ENCODE measurements at places on chromosomes 13 and 19.

GRCh38 chr13:66914155-66914554, 316.0 kb downstream of the PCDH9 start:
- DNase-seq, result no peak

DNA sequence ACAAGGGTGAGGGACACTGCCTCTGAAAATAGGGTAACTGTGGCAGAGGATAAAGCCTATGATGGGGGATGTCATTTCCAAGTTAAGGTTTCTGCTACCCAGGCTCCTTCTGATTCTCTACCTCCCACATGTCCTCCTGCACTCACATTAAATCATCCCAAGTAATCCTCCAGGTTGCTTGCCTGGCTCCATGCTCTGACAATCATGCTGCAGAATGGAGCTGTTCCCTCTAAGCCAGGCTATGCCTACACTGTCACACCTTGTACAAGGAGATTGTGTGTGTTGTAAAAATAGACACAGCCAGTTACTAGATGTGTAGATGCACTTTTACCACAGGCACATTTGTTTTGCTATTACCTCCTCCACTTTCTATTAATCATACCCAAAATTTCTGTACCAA, 8.0 kb downstream of the ZNF416 start:
- no peak for DNase-seq

GRCh38 chr19:28028881-28029444, 1184.0 kb downstream of the UQCRFS1 start:
- no peak for DNase-seq

DNA sequence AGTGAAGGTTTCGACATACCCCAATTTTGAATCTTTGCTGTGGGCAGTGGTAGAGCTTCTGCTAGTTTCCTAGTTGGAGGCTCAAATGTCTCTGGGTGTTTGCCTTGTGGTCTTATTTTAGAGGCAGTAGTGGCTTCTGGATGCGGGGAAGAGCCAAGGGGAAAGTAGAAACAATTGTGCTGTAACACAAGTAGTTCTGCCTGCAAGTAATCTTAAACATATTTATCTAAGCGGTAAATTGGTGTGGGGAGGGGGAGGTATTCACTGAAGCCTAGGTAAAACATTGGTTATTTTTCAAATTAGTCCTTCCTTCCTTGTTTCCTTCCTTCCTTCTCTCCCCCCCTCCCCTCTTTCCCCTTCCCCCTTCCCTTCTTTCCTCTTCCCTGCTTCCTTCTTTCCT, at the start of gene PCDH20:
TSS of gene PCDH20 (minus strand) at position 101 of the 400 bp plus-strand sequence. CDS start 691 bp downstream, outside the sequence.
- no peak for DNase-seq

DNA sequence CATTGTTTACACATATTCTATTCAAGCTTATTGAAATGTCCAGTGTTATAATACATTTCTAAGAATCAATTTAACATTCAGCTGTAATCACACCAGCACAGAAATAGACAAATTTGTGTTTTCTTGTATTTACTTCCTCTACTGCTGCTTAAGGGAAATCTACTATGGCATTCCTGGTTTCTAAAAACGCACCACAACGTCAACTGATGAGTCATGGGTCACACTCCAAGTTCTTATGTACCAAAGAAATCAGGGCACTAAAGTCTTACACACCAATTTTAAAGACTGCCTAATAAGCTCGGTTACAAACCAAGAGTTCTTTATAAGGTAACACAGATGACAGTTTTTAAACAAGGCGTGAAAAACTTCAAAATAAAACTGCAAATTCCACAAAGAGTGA, 13.2 kb downstream of the LNX2 start:
- DNase-seq, result no peak

DNA sequence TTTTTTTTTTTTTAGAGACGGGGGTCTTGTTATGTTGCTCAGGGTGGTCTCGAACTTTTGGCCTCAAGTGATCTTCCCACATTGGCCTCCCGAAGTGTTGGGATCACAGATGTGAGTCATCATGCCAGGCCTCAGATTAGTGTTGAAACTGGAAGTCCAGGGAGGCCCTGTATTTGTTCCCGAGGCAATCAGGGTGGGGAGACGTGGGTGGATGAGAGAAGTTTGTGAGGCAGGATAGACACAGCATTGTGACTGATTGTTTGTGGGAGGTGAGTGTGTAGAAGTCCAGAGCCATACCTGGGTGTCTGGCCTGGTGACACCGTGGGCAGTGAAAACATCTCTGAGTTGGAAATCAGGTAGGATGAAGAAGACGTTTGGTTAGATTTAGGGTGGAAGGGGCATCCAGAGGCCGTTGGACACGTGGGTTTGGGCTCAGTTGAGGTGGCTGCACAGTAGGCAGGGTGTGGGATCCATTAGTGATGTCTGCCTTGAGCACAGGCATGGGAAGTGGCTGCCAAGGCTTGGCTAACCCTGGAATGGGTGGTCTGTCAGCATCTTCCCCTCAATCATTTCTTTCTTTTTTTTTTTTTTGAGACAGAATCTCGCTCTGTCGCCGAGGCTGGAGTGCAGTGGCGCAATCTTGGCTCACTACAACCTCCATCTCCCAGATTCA, 12.4 kb downstream of the RTN2 start:
- DNase-seq, result no peak

DNA sequence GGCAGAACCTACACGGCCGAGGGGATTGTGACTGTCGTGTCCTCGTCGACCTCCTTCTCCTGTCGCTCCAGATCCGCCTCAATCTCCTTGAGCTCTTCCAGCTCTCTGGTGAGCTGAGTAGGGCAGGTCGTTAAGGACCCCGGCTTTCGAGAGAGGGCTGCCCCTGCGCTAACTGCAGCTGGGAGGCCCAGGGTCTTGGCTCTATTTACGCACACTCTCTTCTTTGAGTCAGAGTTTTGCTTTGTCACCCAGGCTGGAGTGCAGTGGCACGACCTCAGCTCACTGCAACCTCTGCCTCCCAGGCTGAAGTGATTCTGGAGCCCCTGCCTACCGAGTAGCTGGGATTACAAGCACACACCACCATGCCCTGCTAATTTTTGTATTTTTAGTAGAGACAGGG, 7.6 kb downstream of the SPC24 start:
- no peak for DNase-seq

- no peak for DNase-seq
These were observed 140.8 kb downstream of the GGACT start for GRCh38 chr13:100447831-100448230.

- DNase-seq, result no peak
These were observed 646 bp downstream of the ABHD8 start for GRCh38 chr19:17302391-17303166.

DNA sequence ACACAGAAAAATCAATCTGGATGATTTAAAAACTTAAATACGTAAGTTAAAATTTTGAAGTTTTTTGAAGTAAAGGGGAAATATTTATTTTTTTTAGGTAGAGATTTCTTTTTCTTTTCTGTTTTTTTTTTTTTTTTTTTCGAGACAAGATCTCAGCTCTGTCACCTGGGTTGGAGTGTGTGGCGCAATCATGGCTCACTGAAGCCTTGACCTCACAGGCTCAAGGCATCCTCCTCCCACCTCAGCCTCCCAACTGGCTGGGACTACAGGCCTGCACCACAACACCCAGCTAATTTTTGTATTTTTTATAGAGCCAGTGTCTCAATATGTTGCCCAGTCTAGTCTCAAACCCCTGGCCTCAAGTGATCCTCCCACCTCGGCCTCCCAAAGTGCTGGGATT, 120.4 kb upstream of the CLDN10 start:
- no peak for DNase-seq

GRCh38 chr13:74288361-74288911, 154.2 kb upstream of the KLF12 start:
- no peak for DNase-seq

DNA sequence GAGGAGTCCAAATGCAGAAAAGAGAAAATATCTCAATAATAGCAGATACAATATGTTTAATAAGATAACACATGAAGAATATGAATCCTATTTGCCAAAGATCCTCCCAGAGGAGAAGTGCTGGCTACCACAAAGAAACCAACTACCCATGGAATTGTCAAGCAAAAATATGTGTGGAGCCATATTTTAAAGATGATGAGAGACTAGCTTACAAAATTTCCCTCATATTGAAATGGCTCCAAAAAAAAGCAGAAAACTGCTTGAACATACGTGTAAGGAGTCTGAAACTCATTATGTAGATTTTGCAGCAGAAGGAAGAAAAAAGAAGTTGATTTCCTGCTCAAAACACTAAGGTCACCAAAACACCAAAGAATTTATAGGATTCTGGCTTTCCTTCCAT, 94.2 kb downstream of the USP12 start:
- no peak for DNase-seq

DNA sequence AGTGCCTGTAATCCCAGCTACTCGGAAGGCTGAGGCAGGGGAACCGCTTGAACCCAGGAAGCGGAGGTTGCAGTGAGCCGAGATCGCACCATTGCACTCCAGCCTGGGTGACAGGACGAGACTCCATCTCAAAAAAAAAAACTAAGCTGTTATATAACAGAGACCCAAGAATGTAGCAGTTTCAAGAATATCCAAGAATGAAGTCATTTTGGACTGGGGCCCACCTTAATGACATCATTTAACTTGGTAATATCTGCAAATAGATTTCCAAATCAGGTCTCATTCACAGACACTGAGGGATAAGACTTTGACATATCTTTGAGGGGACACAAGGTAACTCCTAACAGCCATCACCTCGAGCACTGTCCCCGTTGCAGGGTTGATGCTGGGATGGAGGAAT, 36.5 kb upstream of the MRI1 start:
- no peak for DNase-seq

- peak; percentile 62 for DNase-seq
These were observed 25.8 kb upstream of the NANOS3 start for GRCh38 chr19:13850910-13851733.

- DNase-seq, result no peak
These were observed 84.5 kb upstream of the UFM1 start for GRCh38 chr13:38265132-38265497.

- no peak for DNase-seq
These were observed 33.1 kb downstream of the MZT1 start for GRCh38 chr13:72694314-72694713.

GRCh38 chr13:109182777-109183465, 553.5 kb downstream of the MYO16 start:
- DNase-seq, result no peak

GRCh38 chr19:38417544-38418506, 8.2 kb downstream of the RASGRP4 start:
- no peak for DNase-seq

DNA sequence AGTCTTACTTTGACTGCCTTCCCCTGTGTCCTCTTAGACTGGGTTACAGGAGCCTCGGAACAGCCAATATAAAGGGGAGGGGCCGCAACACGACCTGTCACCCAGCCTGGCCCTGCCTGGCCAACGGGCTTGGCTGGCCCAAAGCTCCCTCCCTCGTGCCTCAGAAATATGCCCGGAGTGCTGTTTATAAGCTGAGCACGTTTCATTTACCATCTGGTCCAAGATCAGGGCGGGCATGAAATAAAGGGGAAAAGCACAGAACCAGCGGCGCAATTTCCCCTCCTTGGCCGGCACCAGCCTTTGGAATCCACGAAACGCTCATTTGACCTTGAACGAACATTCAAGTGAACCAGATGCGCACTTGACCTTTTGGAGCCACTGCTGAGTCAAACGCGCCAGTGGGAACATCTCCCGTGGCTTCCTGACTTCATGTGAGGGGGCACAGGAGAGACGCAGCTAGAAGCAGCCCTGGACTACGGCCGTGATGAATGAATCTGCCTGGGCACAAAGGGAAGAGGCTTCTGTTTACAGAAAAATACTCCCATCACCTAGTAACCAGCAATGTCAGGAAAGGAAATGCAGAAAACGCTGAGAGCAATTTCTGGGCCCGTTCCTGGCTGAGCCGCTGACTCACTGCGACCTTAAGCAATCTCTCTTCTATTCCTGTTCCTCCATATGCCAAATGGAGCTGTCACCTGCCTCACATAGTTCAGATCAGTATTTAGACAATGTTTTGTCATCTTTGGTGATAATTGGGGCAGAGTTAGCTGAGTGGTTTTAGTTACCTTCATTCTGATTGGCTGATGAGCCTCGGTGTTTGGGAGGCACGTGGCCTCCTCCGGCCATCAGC, 53.3 kb downstream of the RFX2 start:
- no peak for DNase-seq

GRCh38 chr13:113499936-113500335, 9.4 kb upstream of the DCUN1D2 start:
- DNase-seq, result no peak

DNA sequence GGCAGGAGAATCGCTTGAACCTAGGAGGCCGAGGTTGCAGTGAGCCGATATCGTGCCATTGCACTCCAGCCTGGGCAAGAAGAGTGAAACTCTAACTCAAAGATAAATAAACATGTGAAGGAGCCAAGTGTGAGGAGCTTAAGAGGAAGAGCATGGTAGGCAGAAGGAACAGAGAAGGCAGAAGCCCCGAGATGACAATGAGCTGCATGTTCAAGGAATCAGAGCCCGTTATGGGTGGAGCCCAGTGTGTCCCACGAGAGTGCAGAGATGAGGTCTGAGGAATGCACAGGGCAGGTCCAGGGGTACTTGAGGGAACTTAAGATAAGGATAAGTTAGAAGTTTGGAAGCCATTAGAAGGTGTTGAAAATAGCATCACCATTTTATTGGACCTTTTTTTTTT, 716 bp downstream of the FPR2 start:
- no peak for DNase-seq

DNA sequence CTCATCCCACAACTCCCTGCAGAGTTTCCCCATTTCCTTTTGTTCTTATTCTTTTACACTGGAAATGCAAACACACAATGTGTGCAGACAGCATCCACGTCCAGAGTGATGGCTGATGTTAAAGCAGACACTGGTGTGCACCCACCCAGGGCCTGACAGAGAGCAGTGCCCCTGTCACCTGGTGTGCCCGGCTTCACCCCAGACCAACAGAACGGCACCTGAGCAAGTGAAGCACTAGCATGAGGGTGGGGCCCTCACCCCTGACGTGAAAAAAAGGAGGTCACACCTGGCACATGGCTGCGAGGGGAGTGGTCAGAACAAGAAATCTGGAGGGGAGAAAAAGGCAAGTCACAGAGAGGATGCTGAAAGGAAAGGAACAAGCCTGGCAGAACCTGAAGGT, 12.3 kb downstream of the ZNF575 start:
- DNase-seq, result no peak

DNA sequence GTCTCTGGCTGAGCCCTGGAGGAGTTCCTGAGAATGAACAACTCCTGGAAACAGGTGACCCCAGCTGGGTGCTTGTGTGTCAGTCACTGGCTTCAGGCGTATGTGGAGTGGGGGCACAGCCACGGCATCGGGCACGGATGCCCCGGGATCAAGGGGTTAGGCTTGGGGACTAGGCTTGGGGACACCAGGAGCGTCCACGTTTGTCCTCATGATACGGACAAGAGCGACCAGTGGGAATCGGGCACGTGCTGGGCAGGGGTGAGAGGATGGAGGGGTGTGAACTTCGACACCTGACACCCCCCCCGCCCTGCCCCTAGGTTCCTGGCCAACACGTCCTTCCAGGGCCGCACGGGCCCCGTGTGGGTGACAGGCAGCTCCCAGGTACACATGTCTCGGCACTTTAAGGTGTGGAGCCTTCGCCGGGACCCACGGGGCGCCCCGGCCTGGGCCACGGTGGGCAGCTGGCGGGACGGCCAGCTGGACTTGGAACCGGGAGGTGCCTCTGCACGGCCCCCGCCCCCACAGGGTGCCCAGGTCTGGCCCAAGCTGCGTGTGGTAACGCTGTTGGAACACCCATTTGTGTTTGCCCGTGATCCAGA, 4.1 kb downstream of the GRIN3B start:
- DNase-seq, result no peak

Measured in activated CD8-positive, alpha-beta memory T cell treated with anti-CD3 and anti-CD28 coated beads for 1 hour (primary cell).